Effector CD4-positive, alpha-beta T cell (primary cell): ENCODE measurements at places on chromosomes 6 and 20.

DNA sequence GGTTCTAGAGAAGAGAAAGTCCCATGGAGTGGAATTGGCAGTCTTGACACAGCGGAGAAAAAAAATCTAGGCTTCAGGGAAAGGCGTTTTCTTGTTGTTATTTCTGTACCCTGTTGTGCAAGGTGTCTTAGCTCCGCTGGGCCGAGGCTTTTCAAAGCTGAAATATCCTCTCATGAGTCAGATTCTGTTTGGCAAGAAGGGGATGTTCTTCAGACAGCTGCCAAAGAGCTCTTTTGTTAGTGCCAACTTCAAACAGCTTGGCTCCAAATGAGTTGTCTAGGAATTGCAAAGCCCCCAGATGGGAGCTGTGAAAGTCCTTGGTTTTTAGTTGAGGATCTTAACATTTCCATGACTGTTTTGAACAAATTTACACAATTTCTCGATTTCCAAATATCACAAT lies 45.6 kb downstream of the LRRN4 start:
- DNase-seq, result no peak

DNA sequence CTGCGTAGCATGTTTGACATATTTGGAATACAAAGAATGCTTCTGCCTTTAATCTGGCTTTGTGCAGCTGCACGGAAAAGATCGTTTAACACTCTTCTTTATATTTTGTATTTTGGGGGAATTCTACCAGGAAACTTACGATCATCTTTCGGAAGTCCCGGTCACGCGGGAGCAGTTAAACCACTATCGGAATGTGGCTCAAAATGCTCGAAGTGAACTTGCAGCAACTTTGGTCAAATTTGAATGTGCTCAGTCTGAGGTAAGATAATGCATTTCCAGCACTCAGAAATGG lies 42.3 kb downstream of the CCDC170 start:
- no peak for DNase-seq

- DNase-seq, result no peak
These were observed 100.2 kb upstream of the HMGN3 start for GRCh38 chr6:79334674-79335073.

DNA sequence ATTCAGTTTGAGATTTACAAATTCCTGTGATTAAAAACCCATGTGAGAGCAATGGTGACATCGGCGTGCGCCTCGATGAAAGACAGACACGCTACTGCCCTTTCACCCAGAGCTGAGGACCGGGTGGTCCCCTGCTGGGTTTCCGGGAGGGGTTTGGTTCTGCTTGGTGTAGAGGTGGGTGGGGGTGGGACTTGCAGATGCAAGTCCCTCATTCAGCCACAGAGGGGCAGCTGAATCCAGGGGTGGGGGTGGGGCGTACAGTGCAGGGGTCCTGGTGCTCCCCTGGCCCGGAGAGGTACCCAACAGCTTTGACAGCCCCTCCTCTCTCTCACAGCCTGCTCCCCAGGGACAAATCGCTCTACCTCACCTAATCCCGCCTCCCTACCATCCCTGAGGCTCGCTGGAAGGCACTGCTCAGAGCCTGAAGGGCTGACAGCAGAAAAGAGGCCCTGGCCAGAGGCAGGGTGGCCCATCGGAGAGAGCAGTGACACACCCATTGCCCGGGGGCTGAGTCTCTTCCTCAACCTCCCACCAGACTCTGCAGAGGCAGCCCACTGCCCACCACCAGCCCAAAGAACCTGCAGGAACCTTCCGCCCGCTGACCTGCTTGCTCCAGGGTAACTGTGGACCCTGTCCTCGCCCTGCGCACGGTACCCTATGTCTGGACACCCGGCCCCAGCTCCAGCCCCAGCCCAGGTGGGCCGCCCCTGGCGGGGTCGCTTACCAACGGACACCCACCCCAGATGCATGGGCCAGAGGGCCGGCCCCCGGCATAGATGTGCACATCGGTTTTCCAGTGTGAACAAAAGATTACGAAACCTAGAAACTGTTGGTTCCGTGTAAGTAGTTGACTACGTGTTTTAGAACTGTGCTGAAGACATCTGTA lies 118.4 kb downstream of the JPH2 start:
- DNase-seq, result no peak

DNA sequence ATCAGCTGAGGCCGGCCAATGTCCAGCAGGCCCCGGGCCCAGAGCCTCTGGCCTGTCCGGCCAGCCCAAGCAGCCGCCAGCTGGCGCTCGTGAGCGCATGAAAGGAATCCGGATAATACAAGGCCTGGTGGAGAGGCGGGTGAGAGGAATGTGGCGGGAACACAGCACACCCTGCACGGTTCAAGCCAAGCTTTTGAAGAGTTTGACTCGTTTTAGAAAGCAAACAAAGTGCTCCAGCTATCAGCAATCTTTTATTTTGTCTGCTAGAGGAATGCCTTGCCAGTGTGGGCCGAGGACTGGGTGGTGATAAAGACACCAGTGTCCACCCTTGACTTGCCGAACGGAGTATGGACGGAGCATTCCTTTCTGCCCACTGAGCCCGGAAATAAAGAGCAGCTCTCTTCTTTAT lies 9.3 kb upstream of the NEDD9 start:
- DNase-seq, result no peak

DNA sequence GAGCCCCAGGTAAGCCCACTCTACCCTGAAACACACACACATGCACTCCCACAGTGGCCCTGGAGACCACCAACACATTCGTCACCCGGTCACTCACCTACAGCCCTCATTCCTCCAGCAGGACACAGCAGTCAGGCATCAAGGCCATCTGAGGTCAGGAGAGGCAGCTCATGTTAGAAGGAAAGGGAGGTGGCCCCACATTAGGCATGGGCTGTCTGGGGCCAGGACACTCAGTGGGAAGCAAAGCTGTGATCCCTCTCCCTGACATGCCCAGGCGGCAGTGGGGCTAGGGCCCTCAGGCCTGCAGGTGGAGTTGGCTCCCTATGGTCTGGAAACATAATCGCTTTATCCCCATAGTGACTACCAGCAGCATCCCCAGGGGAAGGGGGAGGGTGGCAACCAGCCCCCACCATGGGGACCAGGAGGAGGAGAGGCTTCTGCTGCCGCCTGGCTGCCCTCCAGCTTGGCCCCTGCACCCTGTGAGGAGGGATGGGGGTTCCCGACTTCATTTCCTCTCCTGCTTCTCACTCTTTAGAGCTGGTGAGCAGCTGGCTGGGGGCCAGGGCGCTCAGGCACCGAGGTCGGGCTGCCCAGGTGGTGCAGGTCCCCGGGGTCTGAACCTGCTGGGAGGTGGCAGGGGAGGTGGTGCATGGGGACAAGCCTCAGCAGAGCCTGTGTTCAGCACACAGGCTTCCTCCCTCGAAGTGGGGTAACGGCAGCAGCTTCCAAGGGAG lies 76.6 kb upstream of the CST7 start:
- no peak for DNase-seq

- no peak for DNase-seq
These were observed 7.8 kb downstream of the DUSP15 start for GRCh38 chr20:31862506-31862905.

DNA sequence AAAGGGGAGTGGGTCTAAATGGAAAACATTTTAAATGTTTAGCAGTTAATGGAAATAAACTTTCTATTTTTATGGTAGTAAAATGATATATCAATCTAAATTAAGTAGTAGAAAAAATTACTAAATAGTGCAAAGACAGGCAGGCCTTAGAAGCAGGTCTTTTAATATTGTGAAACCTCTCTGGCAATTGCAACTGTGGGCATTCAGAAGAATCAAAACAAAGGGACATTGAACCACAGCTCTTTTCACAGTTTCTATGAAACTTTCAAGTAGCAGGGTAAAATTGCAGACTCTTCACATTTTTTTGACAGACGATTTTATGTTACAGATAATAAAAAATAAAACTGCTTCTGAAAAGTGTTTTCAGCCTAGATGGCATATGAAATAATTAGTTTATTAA lies 533.7 kb downstream of the BCKDHB start:
- DNase-seq, result no peak

- DNase-seq, result no peak
These were observed 171.0 kb upstream of the CITED2 start for GRCh38 chr6:139545206-139546105.

DNA sequence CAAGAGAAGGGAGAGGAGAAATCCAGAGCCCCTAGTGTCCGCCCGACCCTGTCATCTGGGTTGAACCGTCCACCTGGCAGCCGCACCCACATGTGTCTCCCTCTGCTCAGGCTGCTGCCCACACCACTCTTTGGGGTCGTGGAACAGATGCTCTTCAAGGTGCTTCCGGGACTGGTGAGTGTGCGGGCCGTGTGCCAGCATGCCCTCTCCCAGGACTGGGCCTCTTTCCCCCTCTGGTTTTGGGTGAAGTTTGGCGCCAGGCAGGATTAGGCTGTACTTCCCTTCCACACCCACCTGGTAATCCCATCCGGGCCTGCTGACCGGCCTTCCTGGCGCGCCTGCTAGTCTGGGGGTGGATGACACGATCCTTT lies 7.9 kb downstream of the BPIFB3 start:
- no peak for DNase-seq

GRCh38 chr20:32526125-32526524 lies 59.0 kb downstream of the NOL4L start:
- no peak for DNase-seq

DNA sequence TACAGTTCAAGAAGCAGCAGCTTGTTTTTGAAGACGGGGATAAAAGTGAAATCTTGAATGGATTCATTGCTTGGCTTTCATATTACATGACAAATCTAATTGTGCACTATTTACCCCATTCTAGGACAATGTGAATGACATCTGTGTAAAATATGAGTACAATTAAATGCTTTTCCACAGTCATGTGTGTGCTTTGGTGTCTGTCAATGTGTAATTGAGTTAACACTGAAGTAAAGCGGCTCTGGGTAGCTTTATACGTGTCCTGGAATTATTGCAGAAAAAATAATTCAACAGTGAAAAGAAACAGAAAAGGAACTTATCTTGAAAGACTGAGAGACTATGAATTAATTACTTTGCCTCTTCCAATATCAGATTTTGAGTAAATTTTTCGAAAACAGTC lies 233.5 kb upstream of the HS3ST5 start:
- no peak for DNase-seq

DNA sequence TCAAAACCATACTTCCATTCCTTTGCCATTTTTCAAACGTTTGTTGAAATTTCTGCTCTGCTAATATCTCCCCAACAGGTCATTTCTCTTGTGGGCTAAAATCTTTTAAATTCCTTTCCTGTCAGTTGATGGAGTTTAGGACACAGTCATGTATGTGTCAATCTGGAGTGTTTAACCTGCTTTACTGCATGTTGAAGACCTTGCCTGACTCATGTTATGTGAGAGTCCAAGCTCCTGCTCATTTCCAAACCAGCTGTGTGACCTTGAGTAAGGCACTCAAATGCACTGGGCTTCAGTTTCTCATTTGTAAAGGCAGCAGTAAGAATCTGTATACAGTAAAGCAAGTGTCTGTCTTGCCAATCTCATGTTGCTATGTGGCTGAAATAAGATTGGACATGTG lies 171.9 kb upstream of the SPACA1 start:
- DNase-seq, result no peak

DNA sequence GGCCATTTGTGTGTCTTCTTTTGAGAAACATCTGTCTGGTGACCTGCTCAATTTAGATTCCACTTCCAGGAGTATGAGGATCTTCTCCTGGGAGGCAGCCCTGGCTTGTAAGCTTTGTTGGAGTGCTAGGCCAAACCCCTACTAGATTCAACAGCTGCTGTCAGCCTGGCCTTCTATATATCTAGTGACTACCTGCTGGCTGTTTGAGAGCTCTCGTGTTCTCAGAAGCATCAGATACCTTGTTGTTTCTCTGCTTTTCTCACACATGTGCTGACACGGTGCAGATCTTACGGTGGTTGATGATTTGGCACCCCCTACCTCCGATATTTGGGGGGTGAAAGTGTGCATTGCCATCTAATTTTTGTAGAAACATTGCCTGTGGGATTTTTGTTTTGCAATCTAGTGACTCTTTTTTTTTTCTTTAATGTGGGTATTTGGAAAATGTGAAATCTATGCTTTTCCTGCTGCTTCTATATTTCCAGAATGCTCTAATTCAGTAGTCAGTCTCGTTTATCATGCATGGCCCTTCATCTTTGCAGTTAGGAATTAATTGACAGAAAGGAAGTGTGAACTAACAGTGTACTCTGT lies 4.7 kb downstream of the CCN2 start:
- no peak for DNase-seq

DNA sequence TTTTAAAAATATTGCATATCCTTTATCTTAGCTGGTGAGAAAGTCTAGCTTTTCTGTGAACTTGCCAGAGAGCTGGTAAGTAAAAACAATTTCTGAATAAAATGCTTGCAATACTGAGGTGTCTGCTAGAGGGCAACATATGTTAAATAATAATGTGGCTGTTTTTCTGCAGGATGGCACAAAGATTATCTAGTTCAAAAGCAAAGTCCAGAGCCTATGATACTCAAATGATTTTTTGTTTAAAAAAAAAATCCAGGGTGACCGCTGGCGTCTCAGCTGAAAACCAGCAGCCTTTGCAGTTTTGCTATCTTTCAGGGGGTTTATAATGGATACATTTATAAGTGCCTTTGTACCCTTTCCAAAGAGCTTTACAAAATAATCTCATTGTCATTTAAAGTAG lies 194.9 kb downstream of the PHACTR1 start:
- DNase-seq, result no peak

DNA sequence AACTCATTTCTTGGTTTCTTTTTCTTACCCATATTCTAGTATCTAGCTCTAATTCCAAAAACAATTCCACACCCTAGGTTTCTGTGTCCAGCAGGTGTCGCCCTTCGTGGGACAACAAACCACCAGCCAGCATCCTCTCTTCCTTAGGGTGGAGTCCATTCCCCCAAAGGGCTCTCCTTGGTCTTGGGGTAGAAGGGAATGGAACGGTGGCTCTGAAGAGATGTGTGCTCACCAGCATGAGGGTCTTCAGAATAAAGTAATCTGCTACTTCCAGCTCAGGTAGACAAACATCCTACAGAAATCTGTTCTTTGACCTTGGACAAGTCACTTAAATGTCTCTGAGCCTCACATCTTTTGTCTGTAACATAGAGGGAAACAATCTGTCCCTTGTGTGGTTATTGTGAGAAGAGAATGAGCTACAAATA lies 7.2 kb downstream of the HLA-DMB start:
- DNase-seq, result peak; percentile 79

DNA sequence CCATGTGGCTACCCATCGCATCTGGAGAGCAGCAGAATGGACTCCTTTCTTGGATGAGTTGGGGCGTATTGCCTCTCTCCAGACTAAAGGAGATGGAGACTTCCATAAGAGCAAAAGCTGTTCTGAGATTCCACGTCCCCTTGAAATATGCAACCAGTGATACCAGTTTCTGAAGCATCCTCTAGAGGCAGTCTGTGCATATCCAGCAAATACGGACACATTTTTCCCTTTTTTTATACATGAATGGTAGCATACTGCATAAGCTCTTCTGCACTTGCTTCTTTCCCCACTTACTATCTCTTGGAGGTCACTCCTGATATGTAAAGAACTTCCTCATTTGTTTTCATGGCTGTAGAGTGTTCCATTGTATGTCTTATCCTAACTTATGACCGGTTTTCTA lies 34.6 kb downstream of the TAF8 start:
- DNase-seq, result no peak

GRCh38 chr20:19885939-19886660 lies 128.0 kb downstream of the RIN2 start:
- DNase-seq, result no peak

GRCh38 chr20:24934101-24934661 lies 14.9 kb upstream of the CST7 start:
- no peak for DNase-seq
